ENCODE measurements at places on chromosomes 5 and 9.

DNA sequence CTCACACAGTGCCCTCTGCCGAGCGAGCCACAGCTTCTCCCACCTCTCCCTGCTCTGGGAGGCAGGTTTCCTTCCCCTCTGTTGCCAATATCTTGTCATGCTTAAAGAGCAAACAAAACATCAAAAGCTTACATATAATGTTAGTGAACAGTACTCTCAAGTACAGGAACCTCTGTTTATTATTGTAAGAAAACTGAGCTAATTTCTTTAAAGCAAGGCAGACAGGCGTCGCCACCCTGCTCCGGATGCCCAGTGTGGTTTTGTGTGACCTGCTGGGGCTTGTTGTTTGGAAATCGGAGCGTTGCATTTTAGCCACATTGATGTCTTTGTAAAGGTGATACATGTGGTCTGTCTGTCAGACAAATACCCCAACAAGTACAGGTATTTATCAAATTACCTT, 401.4 kb upstream of the IRX1 start:
- DNase-seq = no peak
- peaks cover 23% of the 10 kb centered on the region for H3K27me3 ChIP-seq
- no peaks in the 10 kb centered on the region for H3K36me3 ChIP-seq

DNA sequence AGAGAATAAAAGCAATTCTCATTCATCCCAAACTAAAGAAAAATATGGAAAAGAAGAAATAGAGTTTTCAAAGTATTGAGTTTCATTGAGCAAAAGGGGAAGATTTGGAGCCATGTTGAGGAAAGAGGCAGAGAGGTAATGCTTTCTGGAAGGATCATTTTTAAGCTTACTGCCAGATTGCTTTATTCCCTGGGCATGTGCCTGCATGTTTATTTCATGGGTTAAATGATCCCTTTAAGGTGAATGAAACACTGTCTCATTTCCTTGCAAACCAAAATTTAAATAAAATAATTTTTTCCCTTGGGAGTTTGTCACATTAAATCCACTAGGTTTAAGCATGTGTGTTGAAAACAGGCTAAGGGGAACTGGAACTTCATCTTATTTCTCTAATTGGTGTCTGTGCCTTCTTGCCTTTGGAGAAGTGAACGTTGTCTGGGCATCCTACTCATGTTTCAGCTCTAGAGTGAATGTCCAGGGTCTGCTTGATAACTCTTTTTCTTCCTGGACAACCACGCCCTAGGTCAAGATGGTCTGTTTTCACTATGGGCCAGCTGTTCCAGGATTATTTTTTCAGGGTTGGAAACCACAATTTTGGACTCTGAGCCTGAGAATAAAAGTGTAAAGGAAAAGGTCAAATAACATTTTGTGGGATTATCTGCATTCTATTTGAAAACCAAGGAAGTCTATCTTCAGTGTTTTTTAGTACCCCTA, 114.1 kb upstream of the ELL2 start:
- H3K4me3 ChIP-seq = no peak overlapping the region
- H3K27ac ChIP-seq = peak overlapping the region; percentile 92
- no peak for DNase-seq
- H3K36me3 ChIP-seq = no peaks in the 10 kb centered on the region
- H3K27me3 ChIP-seq = no peaks in the 10 kb centered on the region

DNA sequence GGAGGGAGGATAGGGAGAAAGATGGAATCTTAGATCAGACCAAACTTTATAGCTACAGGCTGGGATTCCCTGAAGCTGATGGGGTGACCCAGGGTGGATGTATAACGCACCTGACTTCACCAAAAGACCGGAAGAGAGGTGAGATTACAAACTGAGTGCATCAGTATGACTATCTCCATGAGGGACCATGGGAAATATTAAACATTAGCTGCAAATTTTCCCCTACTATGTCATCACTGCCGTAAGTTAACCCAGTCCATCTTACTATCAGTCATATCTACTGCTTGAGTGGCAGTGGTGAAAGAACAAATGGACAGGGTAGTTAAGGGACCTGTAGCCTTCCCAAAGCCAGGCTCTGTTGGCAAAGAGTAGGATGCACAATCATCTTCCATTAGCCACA, 368.3 kb downstream of the EFNA5 start:
- H3K36me3 ChIP-seq = no peaks in the 10 kb centered on the region
- H3K4me3 ChIP-seq = no peak overlapping the region
- no peak for DNase-seq
- no peak overlapping the region for H3K27ac ChIP-seq

- DNase-seq = no peak
- no peaks in the 10 kb centered on the region for H3K4me1 ChIP-seq
- H3K27ac ChIP-seq = no peak overlapping the region
- H3K4me3 ChIP-seq = no peak overlapping the region
Measured at GRCh38 chr5:83306572-83307241, 164.8 kb upstream of the VCAN start.

DNA sequence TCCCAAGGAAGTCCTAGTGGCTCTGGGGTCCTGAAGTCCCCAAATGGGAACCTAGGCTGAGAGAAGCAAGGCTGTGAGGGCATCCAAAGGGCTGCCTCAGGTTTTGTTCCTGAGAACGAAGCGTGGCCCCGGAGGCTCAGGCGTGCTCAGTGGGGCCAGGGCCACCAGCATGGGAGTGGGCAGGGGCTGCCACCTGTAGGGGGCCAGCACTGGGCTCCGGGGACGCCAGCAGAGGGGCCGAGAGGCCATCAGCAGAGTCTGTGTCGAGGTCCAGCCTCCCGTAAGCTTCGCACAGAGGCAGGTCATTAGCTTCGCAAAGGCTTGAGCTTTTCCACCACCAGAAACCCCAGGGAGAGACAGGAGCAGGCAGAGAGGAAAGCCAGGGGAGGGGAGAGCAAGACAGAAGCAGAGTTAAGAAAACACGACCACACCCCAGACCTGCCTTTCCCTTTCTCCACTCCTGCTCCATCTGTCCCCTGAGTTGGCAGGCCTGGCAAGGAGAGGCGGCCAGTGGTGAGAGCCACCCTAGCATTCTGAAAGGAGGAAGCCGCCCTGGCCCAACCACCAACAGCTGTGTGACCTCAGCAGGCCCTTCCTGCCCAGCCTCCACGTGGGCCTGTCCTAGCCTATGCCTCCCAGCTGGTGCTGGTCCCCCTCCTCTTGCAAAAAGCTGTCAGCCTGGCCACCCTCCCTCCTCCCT, 5.5 kb upstream of the SURF6 start:
- H3K36me3 ChIP-seq = peaks cover 70% of the 10 kb centered on the region
- H3K4me1 ChIP-seq = no peaks in the 10 kb centered on the region
- DNase-seq = no peak
- H3K4me3 ChIP-seq = no peak overlapping the region

- H3K36me3 ChIP-seq = no peaks in the 10 kb centered on the region
- H3K4me3 ChIP-seq = no peak overlapping the region
- no peaks in the 10 kb centered on the region for H3K4me1 ChIP-seq
- no peak for DNase-seq
Measured at GRCh38 chr5:10202089-10202910, 47.4 kb downstream of the ATPSCKMT start.

DNA sequence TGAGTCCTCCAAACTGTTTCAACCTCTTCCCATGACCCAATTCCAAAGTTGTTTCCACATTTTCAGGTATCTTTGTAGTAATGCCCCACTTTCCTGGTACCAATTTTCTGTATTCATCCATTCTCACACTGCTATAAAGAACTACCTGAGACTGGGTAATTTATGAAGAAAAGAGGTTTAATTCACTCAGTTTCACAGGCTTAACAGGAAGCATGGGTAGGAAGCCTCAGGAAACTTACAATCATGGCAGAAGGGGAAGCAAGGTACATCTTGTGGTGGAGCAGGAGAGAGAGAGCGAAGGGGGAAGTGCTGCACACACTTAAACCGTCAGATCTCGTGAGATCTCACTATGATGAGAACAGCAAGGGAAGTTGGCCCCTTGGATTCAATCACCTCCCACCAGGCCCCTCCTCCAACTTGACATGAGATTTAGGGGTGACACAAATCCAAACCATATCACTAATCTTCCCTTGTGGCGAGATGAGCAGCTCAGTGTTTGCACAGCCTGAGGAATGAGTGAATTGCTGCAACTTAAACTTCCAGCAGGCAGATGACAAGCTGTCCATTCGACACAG, 42.9 kb downstream of the TRIP13 start:
- no peaks in the 10 kb centered on the region for H3K4me1 ChIP-seq
- no peaks in the 10 kb centered on the region for H3K36me3 ChIP-seq

DNA sequence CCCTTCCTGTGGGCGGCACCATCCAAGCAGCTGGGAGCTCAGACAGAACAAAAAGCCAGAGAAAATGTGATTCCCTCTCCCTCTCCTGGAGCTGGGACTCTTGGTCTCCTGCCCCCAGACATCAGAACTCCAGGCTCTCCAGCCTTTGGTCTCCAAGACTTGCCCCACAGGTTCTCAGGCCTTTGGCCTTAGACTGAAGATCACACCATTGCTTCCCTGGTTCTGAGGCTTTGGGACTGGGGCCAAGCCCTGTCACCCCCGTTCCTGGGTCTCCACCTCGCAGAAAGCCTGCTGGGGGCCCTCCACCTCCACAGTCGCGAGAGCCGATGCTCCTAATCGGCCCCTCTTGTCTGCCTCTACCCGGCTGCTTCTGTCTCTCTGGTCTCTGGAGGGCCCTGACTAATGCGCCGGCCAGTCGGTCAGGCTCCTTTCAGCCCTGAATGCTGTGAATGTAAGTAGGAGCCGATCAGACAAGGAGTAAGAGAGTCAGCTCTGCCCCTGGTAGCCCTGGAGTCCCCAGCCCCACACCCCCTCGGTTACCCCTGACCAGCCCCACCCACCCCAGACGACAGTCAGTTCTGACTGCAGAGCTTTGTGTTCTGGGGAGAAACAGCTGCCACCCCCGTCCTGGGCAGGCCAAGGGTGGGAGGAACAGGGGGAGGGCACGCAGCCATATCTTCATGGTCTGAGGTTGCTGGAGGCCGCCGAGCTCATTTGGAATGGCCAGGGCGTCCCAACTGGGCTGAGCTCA, 57.5 kb downstream of the VAV2 start:
- no peaks in the 10 kb centered on the region for H3K27me3 ChIP-seq
- no peak overlapping the region for H3K27ac ChIP-seq
- no peak for DNase-seq
- H3K36me3 ChIP-seq = peaks cover 33% of the 10 kb centered on the region
- no peaks in the 10 kb centered on the region for H3K4me1 ChIP-seq
- H3K4me3 ChIP-seq = no peak overlapping the region

DNA sequence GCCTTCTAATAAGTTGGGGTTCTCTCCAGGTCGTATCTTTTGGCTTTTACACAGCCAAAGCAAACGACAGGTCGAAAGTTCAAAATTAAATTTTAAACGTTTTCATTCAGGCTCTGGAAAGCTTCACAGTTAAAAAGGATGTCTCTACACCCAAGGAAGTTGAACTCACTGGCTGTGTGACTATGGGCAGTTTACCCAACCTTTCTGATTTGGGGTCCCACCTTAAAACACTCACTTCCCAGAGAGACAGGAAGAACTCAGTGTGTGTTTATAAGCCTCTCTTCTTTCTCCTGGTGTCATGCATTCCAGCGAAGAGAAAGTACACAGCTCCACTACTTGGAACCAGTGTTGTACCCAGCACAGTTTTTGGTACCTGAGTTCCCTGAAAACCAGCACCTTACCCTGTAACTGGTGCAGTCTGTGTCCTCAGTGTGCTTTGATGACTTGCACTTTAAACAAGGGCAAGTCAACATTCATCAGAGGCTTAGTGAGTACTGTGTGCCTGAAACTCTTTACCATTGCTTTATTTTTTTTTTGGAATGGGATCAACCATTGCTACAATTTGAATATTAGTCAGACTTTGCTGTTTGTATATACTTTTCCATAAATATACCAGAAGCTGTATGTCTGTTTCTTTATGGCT, 1.7 kb downstream of the SRD5A1 start:
- H3K4me1 ChIP-seq = peaks cover 30% of the 10 kb centered on the region
- no peaks in the 10 kb centered on the region for H3K27me3 ChIP-seq
- H3K36me3 ChIP-seq = peaks cover 43% of the 10 kb centered on the region
- peak overlapping the region; percentile 19 for H3K27ac ChIP-seq
- H3K4me3 ChIP-seq = peak overlapping the region; percentile 94
- no peak for DNase-seq
